ENCODE measurements at places on chromosomes 2 and 18.

DNA sequence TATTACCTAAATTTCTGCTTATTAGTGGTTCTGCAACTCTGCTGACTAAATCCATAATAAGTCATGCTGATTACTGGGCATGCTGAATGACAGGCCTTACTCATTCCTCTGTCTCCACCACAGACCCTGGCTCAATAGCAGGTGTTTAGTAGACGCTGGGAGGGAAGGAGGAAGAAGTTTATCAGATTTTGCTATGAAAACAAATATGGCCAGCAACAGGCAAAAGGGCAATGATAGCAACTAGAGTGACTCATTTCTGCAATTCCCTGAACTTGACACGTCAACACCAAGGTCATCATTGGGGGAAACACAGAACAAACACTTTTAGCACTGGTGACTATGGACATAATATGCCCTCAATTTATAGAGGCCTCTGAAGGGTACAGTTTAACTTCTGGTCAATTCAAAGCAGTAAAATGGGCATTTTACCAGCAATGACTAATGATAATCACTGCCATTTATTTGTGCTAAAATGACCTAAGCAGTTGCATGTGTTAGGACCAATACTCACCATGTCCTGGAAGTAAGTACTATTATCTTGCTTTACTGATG is 35.2 kb downstream of the TMEM163 start:
- no peak for DNase-seq

DNA sequence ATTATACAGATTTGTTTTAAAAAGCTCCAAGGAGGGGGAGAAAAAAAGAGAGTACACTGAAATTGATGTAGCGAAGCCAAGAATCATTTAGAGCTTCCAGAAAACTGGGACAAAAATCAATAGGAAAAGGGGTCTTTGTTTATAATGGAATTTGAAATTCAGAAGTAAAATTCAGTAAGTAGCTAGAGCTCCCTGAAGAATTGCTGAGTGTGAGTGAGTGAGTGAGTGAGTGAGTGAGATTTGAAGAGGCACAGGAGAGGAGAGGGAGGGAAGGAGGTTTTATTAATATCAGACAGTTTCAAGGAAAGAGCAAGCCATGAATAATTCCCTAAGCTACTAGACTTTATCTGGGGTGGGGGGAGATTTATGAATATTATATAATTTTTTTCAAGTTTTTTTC is 60.7 kb upstream of the ARHGAP28 start:
- no peak for DNase-seq

DNA sequence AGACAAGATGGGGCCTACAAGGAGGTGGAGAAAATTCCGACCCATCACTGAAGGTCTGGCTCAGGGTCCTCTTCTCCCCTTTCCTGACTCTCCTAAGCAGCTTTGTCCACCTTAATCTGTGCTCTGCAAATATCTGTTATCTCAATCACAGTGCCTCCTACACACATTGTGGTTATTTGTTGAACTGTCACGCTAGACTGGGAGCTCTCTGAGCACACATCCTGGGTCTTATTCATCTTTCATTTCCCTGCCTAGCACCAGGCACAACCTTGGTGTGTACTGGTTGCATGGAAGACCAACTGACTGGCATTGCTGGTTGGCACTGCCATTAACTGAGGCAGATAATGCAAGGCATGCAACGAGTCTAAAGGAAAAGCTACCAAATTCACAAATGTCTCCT is 122.9 kb upstream of the ST6GAL2 start:
- no peak for DNase-seq

DNA sequence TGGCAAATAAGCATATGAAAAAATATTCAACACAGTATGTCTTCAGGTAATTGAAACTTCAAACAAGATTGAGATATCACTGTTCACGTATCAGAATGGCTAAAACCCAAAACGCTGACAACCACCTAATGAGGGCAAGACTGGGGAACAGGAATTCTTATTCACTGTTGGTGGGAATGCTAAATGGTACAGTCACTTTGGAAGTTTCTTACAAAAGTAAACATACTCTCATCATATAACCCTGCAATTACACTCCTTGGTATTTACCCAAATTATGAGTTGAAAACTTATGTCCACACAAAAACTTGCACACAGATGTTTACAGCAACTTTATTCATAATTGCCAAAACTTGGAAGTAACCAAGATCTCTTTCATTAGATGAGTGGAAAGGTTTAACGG is 30.1 kb downstream of the BUB1 start:
- no peak for DNase-seq

GRCh38 chr2:40300391-40300790 is 151.5 kb downstream of the SLC8A1 start:
- DNase-seq, result no peak

- peak; percentile 74 for DNase-seq
Measured at GRCh38 chr2:88739985-88740600, 48.6 kb downstream of the RPIA start.

- no peak for DNase-seq
Measured at GRCh38 chr18:7205346-7205745, 25.5 kb upstream of the LRRC30 start.

DNA sequence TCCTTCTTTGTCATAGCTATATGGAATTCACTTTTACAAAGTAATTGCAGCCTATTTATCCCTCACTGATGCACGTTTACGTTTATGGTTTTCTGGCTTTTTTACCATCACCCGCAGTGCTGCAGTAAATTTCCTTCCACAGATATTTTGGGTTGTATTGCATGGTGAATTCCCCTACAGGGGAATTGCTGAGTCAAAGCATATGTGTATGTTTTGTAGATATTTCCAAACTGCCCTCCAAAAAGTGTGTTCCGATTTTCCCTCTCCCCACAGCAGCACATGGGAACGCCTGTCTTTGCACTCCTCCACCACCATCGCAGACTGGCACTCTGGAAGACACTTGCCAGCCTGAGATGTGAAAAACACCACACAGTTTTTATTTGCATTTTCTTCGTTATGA is 80.6 kb upstream of the UXS1 start:
- DNase-seq, result no peak

- DNase-seq, result peak; percentile 24
Measured at GRCh38 chr2:216142540-216142939, 33.4 kb downstream of the XRCC5 start.

- no peak for DNase-seq
Measured at GRCh38 chr2:146579147-146579930, 1265.5 kb upstream of the ACVR2A start.

DNA sequence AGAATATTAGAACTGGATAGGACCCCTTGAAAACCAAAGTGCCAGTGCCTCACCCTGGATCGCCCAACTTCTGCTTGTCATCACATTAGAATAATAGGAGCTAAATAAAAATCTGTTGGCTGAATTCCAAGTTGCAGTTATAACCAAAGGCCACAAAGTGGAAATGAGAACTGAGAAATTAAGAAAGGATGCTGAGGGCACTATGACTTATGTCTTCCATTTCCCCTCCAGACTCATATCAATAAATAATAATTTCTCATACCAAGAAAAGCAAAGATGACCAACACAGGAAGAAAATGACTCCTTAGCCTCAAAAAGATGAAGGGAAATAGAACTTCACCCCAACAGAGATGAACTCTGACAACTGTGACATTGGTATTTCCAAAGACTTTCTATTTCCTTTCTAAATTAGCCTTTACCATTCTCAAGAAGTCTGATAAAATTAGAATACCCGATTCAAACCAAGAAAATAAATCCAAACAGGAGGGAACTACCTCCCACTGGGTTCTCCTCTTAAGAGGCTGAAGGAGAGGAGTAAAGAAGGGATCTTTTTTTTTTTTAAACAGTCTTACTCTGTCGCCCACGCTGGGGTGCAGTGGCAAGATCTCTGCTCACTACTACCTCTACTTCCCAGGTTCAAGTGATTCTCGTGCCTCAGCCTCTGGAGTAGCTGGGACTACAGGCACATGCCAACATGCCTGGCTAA is 46.5 kb upstream of the EPG5 start:
- no peak for DNase-seq

- DNase-seq, result no peak
Measured at GRCh38 chr2:20282916-20283592, 58.1 kb upstream of the SDC1 start.

DNA sequence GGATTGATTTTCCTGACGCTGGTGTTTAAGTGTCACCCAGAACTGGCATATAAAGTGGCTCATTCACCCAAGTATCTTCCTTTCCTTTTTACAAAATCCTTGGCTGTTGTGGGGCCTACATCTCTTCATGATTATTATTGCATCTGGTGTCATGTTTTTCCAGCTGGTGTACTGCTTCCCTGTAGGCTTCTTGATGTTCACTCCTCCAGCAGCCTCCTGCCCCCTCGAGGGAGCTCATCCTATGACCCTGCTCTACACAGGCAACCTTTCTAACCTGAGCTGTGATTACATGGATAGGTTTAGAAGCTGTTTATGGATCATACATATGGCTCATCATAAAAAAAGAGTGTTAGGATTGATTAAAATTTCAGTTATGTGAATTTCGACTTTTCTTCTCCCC is 12.4 kb upstream of the AGPS start:
- DNase-seq, result no peak

- DNase-seq, result no peak
Measured at GRCh38 chr18:25113566-25113965, 238.4 kb downstream of the ZNF521 start.

GRCh38 chr2:85695121-85695520 is 963 bp downstream of the GNLY start:
- DNase-seq, result no peak

DNA sequence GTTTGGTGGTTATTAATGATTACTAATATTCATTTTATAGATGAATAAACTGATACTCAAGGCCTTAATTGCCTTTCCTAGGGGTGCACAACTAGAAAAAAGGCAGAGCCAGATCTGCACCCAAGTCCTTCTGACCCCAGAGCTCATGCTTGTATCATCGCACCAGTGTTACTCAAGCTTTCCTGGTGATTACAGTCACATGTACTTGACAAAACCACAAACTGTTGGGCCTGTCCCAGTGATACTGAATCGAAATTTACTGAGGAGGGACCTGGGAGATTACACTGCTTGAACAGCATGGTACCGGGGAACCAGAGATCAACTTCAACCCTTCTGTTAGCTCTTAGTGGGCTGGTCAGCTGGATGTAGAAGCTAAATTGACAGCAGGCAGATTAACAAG is 33.7 kb downstream of the FASTKD2 start:
- DNase-seq, result no peak

- no peak for DNase-seq
Measured at GRCh38 chr2:11869391-11869991, 123.1 kb downstream of the LPIN1 start.

DNA sequence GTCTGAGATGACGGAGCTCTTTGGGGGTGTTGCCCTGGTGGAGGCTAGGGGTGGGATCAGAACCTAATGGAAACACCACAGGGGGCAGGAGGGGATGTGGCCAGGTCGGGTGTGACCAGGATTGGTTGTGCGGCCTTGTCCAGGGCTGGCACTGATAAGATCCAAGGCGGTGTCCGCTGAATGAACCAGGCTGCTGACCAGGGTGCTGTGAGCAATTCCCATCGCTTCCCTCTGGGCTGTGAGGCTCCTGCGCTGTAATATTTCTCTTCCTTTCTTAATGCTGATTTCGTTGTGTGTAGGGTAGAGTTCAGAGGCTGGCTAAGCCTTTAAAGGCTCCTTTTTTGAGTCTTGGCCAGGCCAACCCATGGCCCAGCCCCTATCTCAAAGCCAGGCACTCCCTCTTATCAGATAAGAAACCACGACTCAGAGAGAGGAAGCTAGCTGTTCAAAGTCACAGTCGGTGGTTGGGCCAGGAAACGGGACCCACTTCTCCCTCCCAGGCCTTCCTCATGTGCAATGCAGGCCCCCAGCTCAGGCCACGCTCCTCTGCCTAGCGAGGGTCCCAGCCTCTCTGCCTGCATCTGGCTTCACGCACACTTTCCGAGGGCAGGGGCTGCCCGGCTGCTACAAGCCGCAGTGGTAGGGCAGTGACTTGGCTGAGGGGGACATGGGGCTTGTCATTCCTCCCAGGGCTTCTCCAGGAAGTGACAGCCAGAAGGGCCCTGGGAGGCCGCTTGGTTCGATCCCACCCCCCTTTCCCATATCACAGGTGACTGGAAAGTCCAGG is 26.0 kb upstream of the FOSL2 start:
- peak; percentile 82 for DNase-seq

All from activated CD4-positive, alpha-beta T cell treated with anti-CD3 and anti-CD28 coated beads, Interleukin-2, amount 10 ng/mL, durations not matched to agents 7 days and 5 days (primary cell).